Esophagus squamous epithelium (tissue), 5 donors: ENCODE measurements at places on chromosomes 2 and 18. TPM values are rescaled to one million over a fixed set of nuclear protein-coding genes. Genes with fewer than 3 reads are reported as not detected.

GRCh38 chr2:96305979-96306308 lies 598 bp upstream of the SNRNP200 start:
- peaks cover 37% of the 10 kb centered on the region for H3K36me3 ChIP-seq
- H3K27ac ChIP-seq, result peak overlapping the region; percentile 87
- no peak for DNase-seq
- H3K27me3 ChIP-seq, result no peaks in the 10 kb centered on the region
- H3K4me1 ChIP-seq, result peaks cover 11% of the 10 kb centered on the region
- peak overlapping the region; percentile 74 for H3K4me3 ChIP-seq

The BAZ2B gene
- 94.6 TPM for total RNA-seq

GRCh38 chr2:181859803-181860202 lies 31.7 kb upstream of the ITPRID2 start:
- H3K4me3 ChIP-seq, result no peak overlapping the region
- no peaks in the 10 kb centered on the region for H3K36me3 ChIP-seq
- peaks cover 14% of the 10 kb centered on the region for H3K4me1 ChIP-seq
- no peaks in the 10 kb centered on the region for H3K27me3 ChIP-seq

The SLC5A7 gene
- total RNA-seq, result 0.19 TPM

GRCh38 chr2:52341732-52342131 lies 1309.8 kb upstream of the NRXN1 start:
- H3K4me3 ChIP-seq, result no peak overlapping the region
- no peaks in the 10 kb centered on the region for H3K4me1 ChIP-seq

The AKAIN1 gene
- total RNA-seq, result not detected

- H3K4me1 ChIP-seq, result peaks cover 12% of the 10 kb centered on the region
- H3K36me3 ChIP-seq, result peaks cover 29% of the 10 kb centered on the region
- no peak overlapping the region for H3K4me3 ChIP-seq
- H3K27me3 ChIP-seq, result no peaks in the 10 kb centered on the region
- DNase-seq, result no peak
Observed at GRCh38 chr2:239158641-239159475, 242.0 kb downstream of the HDAC4 start.

The HNMT gene
- 5.9 TPM for total RNA-seq

The FAM117B gene
- 8.6 TPM for total RNA-seq

DNA sequence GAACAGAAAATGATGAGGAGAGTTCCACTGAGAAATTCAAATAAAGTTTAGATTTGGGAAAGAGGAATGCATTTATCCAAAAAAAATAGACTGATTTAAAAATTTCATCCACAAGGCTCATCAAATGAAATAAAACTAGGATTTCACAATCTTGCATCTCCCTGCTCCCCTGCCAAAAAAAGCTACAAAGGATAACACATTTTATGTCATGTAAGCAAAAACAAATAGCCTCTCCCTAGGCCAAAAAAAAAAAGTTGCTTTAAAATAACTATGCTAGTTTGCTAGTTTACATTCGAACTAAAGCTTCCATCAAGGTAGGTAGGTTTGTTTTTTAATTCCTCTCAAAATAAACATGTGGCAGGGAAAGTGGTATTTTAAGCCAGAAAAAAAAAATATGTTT lies 465.5 kb upstream of the ID2 start:
- DNase-seq, result no peak
- no peaks in the 10 kb centered on the region for H3K36me3 ChIP-seq

- no peak overlapping the region for H3K27ac ChIP-seq
- no peaks in the 10 kb centered on the region for H3K27me3 ChIP-seq
- H3K36me3 ChIP-seq, result no peaks in the 10 kb centered on the region
- H3K4me1 ChIP-seq, result no peaks in the 10 kb centered on the region
- DNase-seq, result no peak
Observed at GRCh38 chr2:204628926-204629712, 83.8 kb downstream of the PARD3B start.

DNA sequence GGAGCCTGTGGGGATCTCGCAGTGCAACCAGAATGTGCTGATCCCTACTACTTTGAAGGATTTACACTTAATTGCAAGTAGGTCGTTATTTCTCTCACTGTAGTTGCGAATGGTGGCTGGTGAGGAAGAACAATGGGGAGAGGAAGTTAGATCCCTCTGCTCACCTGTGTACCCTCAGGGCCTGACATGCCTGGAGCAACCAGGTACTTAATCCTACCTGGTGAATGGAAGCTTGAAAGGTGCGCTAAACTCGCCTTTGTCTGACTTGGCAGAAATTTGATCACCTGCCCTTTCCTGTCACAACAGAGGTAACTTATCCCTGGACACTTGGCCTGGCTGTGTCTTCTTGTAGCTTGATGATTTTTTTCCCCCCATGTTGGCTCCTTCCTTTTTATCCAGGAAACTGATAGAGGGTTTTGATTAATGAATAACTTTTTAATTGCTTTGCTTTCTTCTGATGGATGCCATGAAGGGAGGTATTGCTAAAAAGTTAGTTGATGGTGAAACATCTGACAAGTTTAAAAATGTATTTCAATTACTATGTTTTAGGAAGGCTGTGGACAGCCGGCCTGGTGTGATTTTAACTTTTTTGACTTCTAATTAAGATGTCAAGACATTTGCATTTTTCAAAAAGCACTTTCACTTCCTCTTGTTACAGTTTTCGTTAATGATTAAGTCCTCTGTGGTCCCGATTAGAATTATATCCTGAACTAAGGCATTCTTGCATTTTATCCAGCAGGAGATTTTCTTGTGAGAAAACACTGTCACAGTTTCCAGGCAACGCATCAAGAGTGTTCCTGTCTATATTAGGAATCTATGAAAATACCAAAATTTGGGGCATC lies 9.2 kb downstream of the SGPP2 start:
- H3K4me3 ChIP-seq, result no peak overlapping the region
- DNase-seq, result no peak
- H3K36me3 ChIP-seq, result no peaks in the 10 kb centered on the region
- H3K4me1 ChIP-seq, result peaks cover 14% of the 10 kb centered on the region

- H3K4me1 ChIP-seq, result no peaks in the 10 kb centered on the region
- H3K4me3 ChIP-seq, result no peak overlapping the region
- DNase-seq, result no peak
- H3K36me3 ChIP-seq, result no peaks in the 10 kb centered on the region
Observed at GRCh38 chr18:59718108-59718463, 20.9 kb upstream of the CCBE1 start.

The SMYD5 gene
- 5.6 TPM for total RNA-seq

GRCh38 chr2:25302758-25303375 lies 38.9 kb downstream of the DNMT3A start:
- no peak overlapping the region for H3K27ac ChIP-seq
- no peaks in the 10 kb centered on the region for H3K27me3 ChIP-seq
- H3K4me3 ChIP-seq, result no peak overlapping the region
- H3K36me3 ChIP-seq, result no peaks in the 10 kb centered on the region
- H3K4me1 ChIP-seq, result peaks cover 8% of the 10 kb centered on the region
- DNase-seq, result no peak

The DIPK1C gene
- not detected for total RNA-seq

DNA sequence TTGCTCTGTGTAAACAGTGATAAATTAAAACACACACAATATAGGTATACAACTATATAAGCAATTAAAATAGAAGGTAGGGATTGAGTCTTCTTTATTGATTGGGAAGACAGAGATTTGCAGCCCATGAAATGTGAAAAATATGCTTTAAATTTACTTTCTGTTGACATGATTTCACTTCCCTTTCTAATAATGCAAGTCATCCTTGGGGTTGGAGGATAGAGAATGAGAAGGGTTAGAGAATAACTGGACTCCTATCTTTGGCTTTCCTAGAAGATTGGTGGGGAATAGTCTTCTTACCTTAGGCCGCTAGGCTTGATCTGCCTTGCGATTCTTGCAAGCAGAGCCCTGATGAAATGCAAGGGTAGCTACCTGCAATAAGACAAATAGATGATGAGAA lies 339.8 kb downstream of the NYAP2 start:
- H3K4me3 ChIP-seq, result no peak overlapping the region
- H3K27me3 ChIP-seq, result no peaks in the 10 kb centered on the region
- H3K27ac ChIP-seq, result no peak overlapping the region
- DNase-seq, result no peak

The CRYBA2 gene
- not detected for total RNA-seq

GRCh38 chr2:152875701-152876695 lies 157.6 kb downstream of the ARL6IP6 start:
- peak overlapping the region; percentile 39 for H3K27ac ChIP-seq
- no peak overlapping the region for H3K4me3 ChIP-seq
- no peaks in the 10 kb centered on the region for H3K36me3 ChIP-seq

DNA sequence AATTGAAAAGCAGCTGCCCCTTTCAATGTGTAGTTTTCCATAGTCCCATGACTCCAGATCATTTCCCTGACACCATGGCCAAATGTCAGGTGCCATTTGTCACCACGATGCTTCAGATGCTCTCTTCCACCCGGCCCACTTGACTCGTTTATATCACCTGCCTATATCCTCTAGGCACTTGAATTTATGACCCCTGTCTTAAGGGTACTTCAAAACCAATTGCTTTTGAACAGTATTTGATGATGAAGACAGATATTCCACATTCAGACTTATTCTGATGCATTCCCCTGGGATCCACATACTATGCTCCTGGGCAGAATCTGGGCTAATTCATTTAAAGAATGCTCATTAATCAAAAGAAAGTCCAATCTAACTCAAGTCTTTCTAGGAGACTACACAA lies 16.9 kb upstream of the RHBDD1 start:
- DNase-seq, result no peak
- H3K27ac ChIP-seq, result no peak overlapping the region
- H3K27me3 ChIP-seq, result no peaks in the 10 kb centered on the region
- H3K4me3 ChIP-seq, result no peak overlapping the region

The CTAGE1 gene
- not detected for total RNA-seq

GRCh38 chr2:224944707-224945547 lies 97.3 kb downstream of the DOCK10 start:
- H3K36me3 ChIP-seq, result no peaks in the 10 kb centered on the region
- H3K4me3 ChIP-seq, result peak overlapping the region; percentile 42
- no peak for DNase-seq
- H3K27ac ChIP-seq, result peak overlapping the region; percentile 1

- no peak for DNase-seq
- H3K4me1 ChIP-seq, result no peaks in the 10 kb centered on the region
- H3K27ac ChIP-seq, result no peak overlapping the region
- H3K27me3 ChIP-seq, result peaks cover 11% of the 10 kb centered on the region
- H3K36me3 ChIP-seq, result no peaks in the 10 kb centered on the region
Observed at GRCh38 chr18:47254341-47254939, 3.0 kb upstream of the SKOR2 start.

DNA sequence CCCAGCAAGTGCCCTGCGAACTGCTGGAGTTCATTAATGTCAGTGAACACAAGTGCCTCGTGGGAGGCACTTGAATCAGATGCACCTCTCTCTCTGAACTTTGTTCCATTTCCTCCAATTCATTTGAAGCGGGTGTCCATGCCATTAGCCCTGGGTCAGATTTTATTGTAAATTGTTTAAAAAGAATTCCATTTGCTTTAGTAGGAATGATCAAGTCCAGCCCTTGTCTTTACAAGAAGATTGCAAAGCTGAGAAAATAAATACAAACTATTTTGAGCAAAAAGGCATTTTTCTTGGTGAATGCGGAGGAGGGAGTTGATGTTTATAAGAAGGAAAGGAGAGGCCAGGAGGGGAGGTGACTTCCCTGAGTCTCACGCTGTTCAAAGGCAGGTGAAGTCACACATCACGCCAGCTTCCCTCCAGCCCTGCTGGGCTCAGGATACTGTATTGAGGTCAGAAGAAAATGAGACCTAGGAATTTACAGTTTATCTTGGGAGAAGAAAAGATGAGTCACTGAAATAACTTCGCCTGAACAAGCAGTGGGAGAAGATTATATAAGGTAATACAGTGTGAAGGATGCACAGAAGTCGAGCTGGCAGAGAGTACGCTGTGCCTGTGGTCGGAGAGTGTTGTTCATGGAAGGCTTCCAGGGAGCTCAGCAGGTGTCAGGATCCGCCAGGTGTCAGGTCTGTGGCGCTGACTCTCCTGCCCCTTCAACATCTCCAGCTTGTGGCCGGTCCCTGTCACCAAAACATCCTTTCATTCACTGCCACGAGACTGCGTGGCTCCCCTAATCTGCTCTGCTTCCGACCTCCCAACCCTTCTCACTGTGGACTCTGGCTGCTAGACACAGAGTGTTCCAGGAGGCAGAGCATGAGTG lies 36.5 kb downstream of the EFR3B start:
- no peaks in the 10 kb centered on the region for H3K36me3 ChIP-seq
- no peaks in the 10 kb centered on the region for H3K4me1 ChIP-seq
- no peak for DNase-seq
- H3K27ac ChIP-seq, result peak overlapping the region; percentile 2
- no peak overlapping the region for H3K4me3 ChIP-seq
- no peaks in the 10 kb centered on the region for H3K27me3 ChIP-seq

GRCh38 chr2:109450574-109451273 lies 163.0 kb downstream of the SEPTIN10 start:
- no peak overlapping the region for H3K27ac ChIP-seq
- H3K4me1 ChIP-seq, result peaks cover 40% of the 10 kb centered on the region
- no peaks in the 10 kb centered on the region for H3K27me3 ChIP-seq
- H3K4me3 ChIP-seq, result no peak overlapping the region
- peaks cover 22% of the 10 kb centered on the region for H3K36me3 ChIP-seq

The NT5C1B gene
- total RNA-seq, result not detected

The SKA1 gene
- 1.5 TPM for total RNA-seq
